ENCODE measurements at places on chromosomes 5 and 9.
A peak's percentile ranks its signal among the peaks of the same experiment; 100 is the strongest.

GRCh38 chr9:36154331-36154952 lies 14.7 kb upstream of the CCIN start:
- DNase-seq, result peak; percentile 83

DNA sequence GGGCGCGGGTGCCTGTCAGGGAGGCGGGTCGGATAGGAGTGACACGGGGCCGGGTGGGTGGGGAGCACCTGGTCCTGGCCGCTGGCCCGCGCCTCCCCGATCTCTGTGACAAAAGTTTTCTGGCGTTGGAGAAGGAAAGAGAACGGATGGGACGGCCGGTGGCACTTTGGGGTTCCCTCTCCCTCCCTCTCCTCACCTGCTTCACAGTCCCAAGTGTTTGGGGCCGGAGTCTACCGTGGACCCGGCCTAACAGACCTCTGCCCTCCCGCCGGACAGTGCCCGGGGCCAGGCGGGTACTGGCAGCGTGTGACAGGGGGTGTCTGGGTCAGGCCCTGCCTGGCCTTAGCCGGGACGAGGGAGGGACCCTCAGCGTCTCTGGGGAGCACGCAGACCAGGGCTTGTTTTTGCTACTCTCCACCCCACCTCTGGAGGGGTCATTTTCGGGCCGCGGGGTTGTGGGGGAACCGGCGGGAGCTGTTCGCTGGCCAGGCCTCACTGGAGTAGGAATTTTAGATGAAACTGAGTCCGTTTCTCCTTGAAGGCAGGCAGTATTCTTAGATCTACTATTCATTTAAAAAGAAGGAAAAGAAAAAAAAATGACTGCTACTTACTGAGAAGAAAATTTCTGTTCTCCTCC lies 1.7 kb downstream of the PRDM6 start:
- DNase-seq, result peak; percentile 5

- DNase-seq, result no peak
Observed at GRCh38 chr5:115810761-115811160, 5.7 kb downstream of the CDO1 start.

DNA sequence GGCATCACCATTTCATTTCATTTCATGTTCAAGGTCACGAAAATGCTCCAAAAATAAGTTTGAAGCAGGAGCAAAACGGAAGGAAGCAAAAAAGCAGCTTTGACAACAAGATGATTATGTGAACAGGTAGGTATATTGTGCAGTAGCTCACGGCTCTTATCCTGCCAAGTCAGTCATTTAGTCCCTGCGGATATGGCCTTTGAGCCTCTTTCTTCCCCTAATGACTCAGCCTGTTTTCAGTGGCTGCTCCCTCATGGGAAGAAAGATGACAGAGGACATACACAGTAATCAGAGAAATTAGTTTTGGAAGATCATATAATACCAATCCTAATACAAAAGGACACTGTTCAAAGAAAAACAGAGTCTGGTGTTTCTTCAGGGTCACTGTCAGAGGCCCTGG lies 155.8 kb upstream of the GRAMD2B start:
- peak; percentile 4 for DNase-seq

GRCh38 chr9:87223392-87224246 lies 274.0 kb upstream of the DAPK1 start:
- peak; percentile 2 for DNase-seq

DNA sequence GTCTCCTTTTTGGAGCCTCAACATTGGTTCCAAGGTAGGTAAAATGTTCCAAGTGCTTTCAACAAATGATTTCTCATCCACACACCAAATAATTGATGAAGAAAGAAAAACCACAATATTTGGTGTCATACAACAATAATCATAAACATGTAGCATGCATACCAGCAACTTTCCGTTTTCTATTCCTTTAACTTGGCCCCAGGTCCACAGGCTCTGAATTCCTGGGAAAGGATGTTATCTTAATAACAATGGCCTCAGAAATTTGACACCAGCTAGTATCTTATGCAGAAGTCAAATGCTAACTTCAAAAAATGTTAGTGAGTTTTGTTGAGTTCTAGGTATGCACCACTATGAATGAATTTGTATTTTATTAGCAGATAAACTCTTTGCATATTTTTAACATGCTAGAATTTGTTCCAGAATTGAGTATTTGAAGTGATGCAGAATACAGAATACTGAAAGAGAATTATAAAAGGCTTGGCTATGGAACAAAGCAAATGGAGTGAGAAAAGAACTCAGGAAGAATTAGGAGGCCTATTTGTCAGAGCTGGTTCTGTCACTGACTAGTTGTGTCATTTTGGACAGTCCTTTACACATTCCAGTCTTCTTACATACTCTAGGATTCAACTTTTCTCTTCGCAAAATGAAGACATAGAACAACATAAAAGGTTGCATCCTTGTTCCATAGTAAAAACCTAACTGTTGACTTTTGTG lies 435.3 kb upstream of the TNC start:
- no peak for DNase-seq

- no peak for DNase-seq
Observed at GRCh38 chr9:108094676-108094993, 605.1 kb upstream of the KLF4 start.

GRCh38 chr5:175088963-175089362 lies 355.0 kb downstream of the DRD1 start:
- no peak for DNase-seq
